Activated CD8-positive, alpha-beta T cell treated with anti-CD3 and anti-CD28 coated beads for 36 hours (primary cell): ENCODE measurements at places on chromosomes 11 and 22. TPM values are rescaled to one million over a fixed set of nuclear protein-coding genes. Genes with fewer than 3 reads are reported as not detected.

PDE3B gene
- total RNA-seq = 43.1 TPM

OR2AG2 gene
- 0.45 TPM for total RNA-seq

OPCML gene
- total RNA-seq = not detected

OR10A2 gene
- not detected for total RNA-seq

UPK3A gene
- total RNA-seq = not detected

OR10G8 gene
- not detected for total RNA-seq

ZP1 gene
- not detected for total RNA-seq

GRIA4 gene
- total RNA-seq = not detected

SCUBE1 gene
- not detected for total RNA-seq

SCGB2A2 gene
- not detected for total RNA-seq

FAM180B gene
- not detected for total RNA-seq

OR8G1 gene
- total RNA-seq = not detected

SLC25A18 gene
- total RNA-seq = not detected

UBQLN3 gene
- not detected for total RNA-seq

BEST1 gene
- total RNA-seq = 0.61 TPM

PSMD13 gene
- 220 TPM for total RNA-seq

LARGE2 gene
- total RNA-seq = 0.70 TPM

SYT8 gene
- total RNA-seq = not detected

BBS1 gene
- 7.9 TPM for total RNA-seq

TRIM64 gene
- not detected for total RNA-seq

OR5A1 gene
- not detected for total RNA-seq

SIRT3 gene
- 32.1 TPM for total RNA-seq

CECR2 gene
- 0.11 TPM for total RNA-seq

DCHS1 gene
- 1.6 TPM for total RNA-seq

CDC42BPG gene
- total RNA-seq = 0.61 TPM

HORMAD2 gene
- not detected for total RNA-seq

VPREB1 gene
- total RNA-seq = not detected
